SK-N-MC (cell line): ENCODE measurements at places on chromosomes 1 and 21.

DNA sequence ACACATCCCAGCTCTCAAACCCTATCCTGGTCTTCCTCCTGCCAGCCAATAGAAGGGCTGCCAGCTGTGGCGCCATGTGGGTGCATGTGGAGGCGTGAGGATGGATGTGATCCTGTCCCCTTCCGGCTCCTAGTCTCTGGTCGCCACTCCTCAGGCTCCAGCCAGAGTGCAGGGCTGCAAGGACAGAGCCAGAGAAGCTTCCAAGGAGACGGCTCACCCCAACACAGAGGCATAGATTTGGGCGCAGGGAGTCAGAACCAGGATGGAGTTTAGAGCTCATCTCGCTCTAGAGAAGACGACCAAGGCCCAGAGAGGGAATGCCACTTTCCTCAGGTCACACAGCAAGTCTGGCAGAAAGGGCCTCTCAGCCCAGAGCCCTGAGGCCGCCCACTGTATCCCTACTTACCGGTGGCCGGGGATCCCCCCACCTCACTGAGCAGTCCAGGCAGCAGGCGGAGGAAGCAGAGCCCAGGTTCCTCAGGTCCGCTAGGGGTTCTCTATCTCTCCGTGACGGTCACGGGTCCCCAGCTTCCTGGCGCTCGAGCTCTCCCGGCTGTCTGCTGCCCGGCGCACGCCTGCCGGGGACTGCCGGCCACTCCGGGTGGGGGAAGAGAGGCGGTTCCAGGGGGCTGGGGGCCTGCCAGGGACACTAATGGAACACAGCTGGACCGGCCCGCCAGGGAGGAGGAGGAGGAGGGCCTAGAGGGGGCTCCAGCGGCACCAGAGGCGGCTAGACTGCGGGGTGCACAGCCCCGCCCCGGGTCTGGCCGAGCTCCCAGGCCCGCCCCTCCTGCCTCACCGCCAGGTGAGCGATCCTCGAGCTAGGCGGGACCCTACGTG is at the start of gene COL16A1:
Gene COL16A1 (minus strand): TSS at position 587 of the 840 bp plus-strand sequence. CDS start 1,824 bp downstream, outside the sequence.
- no peak for DNase-seq

DNA sequence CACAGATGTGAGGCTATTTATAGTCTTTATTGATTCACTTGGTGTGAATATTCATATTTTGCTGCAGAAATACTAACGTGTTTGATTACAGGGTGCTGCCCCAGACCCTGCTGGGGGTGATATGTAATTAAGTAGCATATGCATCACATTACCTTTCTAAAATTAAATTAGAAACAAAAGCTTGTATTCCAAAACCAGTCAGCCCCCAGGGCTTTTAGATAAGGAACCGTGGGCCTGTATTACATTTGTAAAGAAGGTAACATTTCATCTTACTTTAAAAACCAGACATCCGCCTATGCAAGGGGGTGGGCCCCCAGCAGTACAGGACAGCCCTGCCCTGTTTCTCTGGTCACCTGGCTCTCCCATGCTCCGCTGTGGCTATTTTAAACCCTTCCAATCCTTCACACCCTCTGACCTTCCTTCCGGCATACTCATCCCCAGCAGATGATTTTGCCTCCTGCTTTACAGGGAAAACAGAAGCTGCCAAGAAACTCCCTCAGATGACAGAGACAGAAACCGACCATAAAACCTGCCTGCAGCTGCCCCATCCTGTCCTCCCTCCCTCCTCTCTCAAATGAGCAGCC is 22.0 kb upstream of the KCNC4 start:
- DNase-seq, result no peak

GRCh38 chr1:155052439-155053395 is 1.6 kb downstream of the ADAM15 start:
- DNase-seq, result no peak

DNA sequence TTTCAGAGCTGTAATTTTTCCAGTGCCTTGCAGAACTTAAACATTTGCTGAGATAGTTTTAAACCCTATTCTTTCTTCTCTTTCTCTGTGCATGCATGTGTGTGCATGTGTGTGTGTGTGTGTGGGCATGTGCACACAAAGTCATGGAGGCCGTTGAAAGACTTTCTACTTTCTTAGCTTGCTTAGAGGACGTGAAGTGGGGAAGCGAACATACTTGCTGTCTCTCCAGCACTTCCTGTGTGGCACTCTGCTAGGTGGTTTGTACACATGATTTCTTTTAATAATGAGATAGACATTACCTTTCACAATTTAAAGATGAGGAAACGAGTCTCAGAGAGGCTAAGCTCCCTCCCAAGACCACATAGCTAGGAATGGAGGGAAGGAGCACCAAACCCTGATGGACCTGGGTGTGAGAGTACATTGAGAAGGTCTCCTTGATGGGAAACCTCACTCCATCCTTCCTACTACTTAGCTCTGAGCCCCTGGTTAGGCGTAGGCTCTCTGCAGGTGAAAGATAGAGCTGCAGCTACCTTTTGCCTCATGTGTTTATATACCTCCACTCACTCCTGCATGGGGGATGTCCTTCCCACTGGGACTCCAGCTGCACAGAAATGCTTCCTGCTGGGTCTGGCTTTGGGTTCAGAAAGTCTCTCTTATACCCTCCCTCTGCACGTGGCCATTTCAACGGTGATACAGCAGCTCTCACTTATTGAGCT is 101.9 kb upstream of the USP24 start:
- DNase-seq, result no peak

GRCh38 chr1:212689196-212689725 is 10.4 kb downstream of the BATF3 start:
- no peak for DNase-seq

DNA sequence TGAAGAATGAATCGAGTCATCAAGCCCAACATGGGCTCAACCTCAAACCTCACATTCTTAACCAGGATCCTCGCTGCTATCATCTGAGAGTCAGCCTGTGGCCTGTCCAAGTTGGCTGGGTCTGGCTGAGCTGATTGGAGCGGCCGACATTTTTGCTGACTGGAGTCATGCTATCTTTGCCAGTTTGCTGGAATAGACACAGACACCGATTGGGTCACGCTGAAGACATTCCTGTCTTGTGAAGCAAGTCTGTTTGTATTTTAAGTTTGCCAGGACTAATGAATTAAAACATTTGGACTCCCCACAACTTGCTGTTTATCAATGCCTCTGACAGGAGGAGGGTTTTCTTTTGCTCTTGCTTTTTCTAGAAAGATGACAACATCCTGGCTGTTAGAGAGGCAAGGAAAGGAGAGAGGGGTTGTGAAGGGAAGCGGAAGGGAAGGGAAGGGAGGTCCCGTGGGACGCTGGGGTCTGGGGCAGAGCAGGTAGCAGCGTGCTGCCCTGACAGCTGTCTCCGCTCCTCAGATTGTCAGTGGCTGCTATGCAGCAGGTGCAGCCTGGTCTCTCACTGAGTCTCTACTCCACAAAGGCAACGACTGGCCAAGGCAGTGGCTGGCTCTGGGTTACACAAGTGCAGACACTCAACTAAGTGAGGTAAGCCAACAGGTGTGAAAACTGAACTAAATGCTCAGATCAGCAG is at the start of gene MAP3K7CL:
Gene MAP3K7CL (plus strand): TSS at position 375 of the 700 bp plus-strand sequence. CDS start 2,701 bp downstream, outside the sequence.
- no peak for DNase-seq

DNA sequence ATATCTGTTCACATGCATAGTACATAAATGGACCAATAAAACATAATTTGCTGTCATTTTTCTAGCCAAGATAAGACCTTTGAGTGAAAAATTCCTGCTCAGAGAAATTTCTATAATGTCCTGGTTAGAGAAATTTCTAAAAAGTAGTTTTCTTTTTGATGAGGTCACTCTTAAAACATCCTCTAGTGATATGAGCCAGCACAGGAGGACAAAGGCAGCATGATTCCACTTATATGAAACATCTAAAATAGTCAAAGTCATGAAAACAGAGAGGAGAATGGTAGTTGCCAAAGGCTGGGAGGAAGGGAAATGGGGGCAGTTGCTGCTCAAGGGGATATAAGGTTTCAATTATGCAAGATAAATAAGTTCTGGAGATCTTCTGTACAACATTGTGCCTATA is 239.4 kb downstream of the BACH1 start:
- DNase-seq, result no peak

DNA sequence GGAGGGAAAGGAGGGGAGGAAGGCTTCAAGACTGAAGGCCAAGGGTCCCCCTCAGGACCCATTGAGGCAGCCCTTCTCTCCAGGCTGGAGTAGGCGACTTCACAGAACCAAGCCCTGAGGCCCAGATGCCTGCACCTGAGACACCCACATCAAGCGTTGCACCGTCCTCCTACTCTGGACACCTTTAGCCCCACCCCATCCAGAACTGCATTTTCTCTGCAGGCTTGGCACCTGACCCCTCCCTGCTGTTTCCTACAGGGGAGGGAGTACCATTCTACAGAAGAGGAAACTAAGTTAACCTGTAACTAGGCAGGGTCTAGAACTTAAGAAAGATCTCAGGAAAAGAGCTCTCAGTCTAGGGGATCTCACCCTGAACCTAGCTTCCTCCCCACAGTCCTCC is 12.0 kb downstream of the PEF1 start:
- no peak for DNase-seq

- no peak for DNase-seq
Observed at GRCh38 chr1:160985723-160986122, 31.1 kb upstream of the ITLN2 start.

GRCh38 chr1:177423090-177423489 is 252.3 kb downstream of the BRINP2 start:
- no peak for DNase-seq

GRCh38 chr1:114854693-114855320 is at the start of gene SYCP1:
Gene SYCP1, plus strand, starts transcription at chr1:114854863. Its CDS starts 602 bp downstream, at chr1:114855465.
- DNase-seq, result no peak
